Femur (tissue), 1 donor: ENCODE measurements at places on chromosomes 5 and 9.

DNA sequence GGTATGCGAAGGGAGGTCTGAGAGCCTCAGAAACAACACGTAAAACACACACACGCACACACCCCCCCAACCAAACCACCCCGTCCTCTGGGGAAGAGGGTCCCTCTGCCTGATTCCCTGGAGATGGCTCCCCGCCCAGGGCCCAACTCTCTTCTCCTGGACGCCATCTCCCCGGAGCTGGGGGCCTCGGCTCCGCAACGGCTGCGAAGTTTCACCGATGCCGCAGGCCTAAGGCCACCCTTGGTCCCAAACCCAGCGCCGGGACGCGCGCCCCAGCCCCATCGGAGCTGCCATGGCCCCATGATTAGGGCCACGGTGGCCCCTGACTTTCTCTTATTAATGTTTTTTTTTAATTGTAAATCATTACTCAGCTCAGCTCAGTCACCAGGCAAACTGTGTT lies 181.4 kb upstream of the TBCA start:
- no peak for DNase-seq

DNA sequence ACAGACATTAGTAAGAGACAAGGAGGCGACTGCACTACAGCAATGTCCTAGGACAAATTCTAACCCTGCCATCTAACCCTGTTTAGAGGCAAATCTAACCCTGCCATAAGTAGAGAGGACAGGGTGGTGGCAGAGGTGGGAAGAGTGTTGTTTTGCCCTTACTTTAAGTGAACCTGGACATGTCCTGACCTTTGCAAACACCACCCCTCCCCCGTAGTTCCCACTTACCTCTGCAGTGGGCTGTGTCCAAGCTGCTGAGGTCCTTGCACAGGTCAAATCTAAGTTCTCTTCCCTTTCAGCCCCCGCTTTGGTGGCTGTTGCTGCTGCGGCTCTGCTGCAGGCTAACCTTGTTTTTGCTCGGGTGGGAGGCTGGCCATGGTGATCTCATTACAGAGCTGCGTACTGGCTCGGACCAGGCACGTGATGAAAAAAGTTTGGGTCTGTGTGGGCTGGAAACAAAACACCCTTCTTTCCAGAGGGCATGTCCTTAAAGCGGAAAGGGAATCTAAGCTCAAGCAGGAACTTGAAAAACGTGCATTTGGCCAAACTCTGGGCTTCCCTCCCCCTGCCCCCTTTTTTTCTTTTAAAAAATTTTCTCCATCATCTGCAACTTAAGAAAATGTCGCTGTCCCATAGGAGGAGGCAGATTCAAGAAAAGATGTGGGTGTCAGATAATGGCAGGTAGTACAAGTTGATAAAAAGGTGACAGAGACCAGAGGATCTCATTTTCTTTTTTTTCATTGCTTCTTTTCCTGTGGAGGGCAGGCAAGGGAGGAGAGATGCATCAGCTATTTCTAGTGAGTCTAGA lies at the start of gene FAXDC2:
Gene FAXDC2, minus strand, starts transcription at position 349 of the 808 bp plus-strand sequence. CDS start 12,425 bp downstream, outside the sequence.
- peak; percentile 92 for DNase-seq

GRCh38 chr5:160792732-160793529 lies 59.1 kb downstream of the ATP10B start:
- DNase-seq: no peak

GRCh38 chr5:89444088-89444487 lies 561.1 kb upstream of the MEF2C start:
- DNase-seq: no peak

DNA sequence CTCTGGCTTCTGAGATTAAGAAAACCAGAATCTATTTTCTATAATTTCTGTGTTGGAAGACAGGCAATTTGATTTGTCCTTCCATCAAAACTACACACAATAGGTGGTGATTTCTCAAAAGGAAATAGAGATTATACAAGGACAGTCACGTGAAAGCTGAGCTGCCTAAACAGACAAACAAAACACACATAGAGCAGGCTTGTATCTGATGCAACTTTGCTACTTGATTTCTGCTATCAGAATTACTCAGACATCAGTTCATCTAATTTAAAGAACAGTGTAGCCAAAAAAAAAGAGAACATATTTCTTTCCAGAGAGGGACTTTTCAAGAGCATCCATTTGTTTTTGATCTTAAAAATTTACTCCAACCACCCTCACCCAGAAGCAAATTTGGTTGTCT lies 2128.3 kb upstream of the C9orf72 start:
- DNase-seq: no peak
